Amygdala (tissue), 56 donors: ENCODE measurements at places on chromosomes 12 and 14.

DNA sequence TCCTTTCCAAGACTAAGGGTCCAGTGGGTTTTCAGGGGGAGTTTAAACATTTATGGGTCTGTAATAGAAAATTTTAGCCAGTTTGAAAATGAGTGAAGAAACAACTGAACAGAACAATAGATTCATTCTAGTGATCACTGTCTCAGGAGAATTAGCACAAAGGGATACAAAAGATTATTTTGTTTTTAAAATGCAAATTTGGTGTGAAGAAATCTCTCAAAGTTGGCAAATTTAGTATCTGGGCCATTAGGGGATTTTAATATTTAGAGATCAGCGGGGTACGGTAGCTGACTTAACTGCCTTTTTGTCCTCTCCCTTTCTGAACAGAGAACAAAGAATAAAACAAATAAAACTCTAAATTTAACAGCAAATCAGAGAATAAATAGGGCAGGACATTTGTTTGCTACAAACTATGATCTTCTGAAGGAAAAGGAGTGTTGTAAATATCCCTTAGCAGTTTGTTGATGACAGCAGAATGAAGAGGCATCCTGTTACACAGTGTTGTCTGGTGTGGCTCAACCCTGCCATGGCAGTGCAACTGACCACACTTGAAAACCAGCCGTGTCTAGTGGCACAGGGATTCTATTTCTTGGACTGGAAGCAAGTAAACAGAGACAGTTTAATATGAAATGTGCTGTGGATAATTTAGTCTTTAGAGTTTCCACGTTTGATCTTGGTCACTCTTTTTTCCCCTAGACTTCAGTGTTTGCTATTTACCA lies 46.3 kb upstream of the LRTM2 start:
- no peak for DNase-seq

GRCh38 chr12:95228617-95229016 lies 11.0 kb downstream of the VEZT start:
- DNase-seq, result no peak

GRCh38 chr14:24037658-24038037 lies 14.2 kb upstream of the CARMIL3 start:
- DNase-seq, result no peak

- no peak for DNase-seq
Measured at GRCh38 chr12:68189821-68190242, 30.3 kb upstream of the IFNG start.

GRCh38 chr12:45183246-45183645 lies 32.6 kb upstream of the ANO6 start:
- DNase-seq, result no peak

GRCh38 chr14:78335531-78335930 lies 165.4 kb downstream of the NRXN3 start:
- no peak for DNase-seq

DNA sequence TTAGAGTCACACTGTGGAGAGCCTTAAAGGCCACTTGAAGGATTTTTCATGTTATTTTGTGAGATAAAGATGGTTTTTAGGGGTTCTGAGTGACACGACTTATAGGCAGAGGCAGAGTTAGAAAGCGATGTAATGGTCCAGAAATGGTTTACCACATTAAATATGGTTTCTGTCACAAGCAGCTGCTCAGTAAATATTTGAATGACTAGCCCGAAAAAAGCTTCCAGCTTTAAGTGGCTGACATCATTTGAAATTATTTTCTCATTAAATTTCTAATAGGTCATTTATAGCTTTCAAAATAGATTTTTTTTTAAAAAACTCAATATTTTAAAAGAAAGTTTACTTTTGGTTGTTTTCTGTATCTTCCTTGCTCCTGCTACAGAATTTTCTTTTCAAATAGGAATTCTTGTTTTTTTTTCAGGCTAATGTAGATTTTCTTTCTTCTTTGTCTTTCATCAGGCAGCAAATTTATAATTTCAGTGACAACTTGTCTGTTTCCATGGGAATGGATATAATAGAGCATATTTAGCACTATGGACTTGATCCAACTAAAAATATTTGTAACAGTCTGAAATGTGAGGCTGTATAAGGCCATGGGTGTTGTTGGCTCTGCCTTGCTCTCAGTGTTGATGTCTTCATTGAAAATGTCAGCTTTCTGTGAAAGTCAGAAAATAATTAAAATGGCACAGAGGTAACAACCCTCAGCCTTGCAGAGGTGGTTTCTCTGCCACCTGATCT lies 700.0 kb downstream of the TMTC2 start:
- no peak for DNase-seq

- DNase-seq, result no peak
Measured at GRCh38 chr12:94386422-94386821, 73.2 kb downstream of the CEP83 start.

- no peak for DNase-seq
Measured at GRCh38 chr12:57552306-57552651, 2.4 kb downstream of the KIF5A start.

DNA sequence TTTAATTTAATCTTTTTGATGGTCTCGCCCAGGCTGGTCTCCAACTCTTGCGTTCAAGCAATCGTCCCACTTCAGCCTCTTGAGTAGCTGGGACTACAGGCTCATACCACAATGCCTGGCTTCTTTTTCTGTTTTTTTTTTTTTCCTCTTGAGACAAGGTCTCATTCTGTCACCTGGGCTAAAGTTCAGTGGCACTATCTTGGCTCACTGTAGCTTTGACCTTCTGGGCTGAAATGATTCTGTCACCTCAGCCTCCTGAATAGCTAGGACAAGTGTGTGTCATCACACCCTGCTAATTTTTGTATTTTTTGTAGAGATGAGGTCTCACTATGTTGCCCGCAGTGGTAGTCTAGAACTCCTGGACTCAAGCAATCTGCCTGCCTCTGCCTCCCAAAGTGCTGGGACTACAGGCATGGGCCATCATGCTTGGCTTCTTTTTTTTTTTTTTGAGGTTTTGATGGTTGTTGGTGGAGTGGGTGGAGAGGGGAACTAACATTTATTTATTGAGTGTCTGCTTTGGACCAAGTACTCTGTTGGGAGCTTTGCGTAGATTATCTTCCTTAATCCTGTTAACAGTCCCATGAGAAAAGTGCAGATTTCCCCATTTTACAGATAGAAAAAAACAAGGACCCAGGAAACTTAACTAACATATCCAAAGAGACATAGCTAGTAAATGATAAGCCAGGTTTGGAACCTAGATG lies 102.0 kb downstream of the DIP2B start:
- no peak for DNase-seq

GRCh38 chr14:96727491-96727890 lies 69.7 kb upstream of the VRK1 start:
- no peak for DNase-seq

DNA sequence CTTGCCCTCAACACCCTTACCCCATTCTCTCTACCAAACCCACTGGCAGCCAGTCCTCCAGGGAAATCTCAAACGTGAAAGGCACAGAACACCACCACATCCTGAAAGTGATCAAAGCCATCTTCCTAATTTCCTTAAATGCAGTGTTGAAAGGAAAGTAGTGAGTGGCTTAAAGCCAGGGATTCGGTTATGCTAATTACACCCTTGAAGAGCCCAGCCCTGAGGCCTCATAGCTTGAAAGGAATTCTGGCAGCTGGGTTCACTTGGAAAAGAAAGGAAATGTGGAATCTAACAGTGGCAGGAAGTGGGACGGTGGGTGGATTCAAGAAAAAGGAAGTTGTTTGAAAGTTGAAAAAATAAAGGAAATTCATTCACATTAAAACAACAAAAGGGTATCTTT lies 73.0 kb upstream of the FICD start:
- no peak for DNase-seq

DNA sequence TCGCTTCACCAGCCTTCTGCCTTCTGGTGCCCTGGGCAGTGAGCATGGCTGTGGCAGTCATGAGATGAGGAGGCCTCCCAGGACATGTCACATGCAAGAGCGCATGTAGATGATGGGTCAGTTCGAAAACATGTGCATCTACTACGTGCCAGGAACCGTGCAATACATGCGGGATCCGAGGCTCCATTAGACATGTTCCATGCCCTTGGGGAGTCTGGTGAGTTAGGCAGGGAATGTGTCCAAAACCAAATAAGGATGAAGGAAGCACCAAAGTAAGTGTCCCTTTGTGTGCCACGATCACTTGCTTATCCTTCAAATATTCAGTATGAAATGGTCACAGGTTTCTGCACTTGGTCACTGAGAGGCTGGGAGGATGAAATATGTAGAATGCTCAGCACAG lies 223.3 kb downstream of the RBM19 start:
- DNase-seq, result no peak

DNA sequence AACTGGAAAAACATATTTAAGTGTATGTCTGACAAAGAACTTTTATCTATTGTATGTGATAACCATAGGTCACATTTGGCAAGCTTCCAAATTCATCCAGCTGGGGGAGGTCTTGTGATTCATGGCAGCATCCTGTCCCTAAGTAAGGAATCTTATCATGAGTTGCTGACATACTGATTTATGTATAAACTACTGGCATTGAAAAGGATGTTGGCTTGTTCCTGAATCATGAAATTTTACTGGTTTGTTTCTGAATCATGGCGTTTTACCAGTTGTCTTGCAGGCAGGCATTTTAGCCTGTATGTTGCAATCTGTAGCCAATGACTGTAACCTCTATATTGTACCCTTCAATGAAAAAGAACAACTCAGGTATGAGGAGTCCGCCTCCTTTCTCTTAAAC lies 244.8 kb downstream of the IPO8 start:
- no peak for DNase-seq

GRCh38 chr12:105985383-105985782 lies 153.4 kb downstream of the NUAK1 start:
- DNase-seq, result no peak

- DNase-seq, result no peak
Measured at GRCh38 chr14:95481391-95482022, 34.9 kb downstream of the SYNE3 start.

DNA sequence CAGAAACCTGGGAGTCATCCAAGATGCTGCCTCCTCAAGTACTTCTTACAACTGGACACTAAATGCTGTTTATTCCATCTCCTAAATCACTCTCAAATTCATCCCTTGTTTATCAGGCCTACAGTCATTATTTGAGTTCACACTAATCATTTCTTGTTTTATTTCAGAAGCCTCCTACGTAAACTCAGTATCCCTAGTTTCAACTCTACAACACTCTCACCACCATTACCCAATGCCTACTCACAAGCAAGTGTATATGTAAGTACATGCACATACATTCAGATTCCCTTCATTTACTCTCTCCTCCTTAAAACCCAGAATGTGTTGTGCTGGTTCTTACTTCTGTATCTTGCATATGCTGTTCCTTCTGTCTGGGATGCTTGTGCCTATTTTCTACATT lies 43.0 kb downstream of the DDHD1 start:
- DNase-seq, result no peak

DNA sequence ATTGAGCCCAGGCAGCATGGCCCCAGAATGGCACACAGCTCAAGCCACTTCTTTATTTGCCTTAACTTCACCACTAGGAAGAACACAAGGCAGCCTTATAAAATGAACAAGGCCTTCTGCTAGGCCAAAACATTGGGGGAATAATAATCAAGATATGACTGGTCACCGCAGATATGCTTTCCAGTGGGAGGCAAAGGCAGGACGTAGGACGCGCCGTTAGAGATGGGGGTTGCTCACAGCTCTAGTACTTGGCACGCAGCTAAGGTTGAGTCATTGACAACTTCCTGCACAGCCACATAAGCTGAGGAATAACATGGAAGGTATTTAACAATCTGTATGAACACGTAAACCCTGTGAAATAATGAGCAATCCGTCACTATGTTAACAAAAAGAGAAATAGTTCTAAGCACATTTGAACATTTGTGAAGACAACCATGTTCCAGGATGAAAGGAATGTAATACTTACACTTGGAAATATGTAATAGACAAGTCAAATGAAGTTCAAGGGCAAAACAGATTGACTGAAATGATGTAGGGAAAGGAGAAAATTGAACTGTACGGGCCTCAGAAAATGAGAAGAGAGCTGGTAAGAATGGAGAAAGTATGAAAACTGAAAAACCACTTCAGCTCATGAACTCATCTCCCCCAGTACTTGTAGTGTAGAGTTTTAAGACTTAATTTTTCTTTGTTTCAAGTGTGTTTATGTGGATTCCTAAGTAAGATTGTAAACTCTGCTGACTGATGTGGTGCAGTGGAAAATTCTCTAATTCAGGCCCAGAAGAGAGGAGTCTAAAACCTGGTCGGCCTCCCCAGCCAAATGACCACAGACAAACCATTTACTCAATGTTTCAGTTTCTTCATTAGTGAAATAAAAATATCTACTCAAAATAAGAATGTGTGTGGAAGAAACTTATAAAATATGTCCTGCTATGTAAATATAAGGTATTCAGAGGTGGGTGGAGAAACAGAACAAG lies 59.3 kb upstream of the CCDC91 start:
- DNase-seq, result no peak

- DNase-seq, result no peak
Measured at GRCh38 chr12:12926571-12927071, 25.3 kb downstream of the GPRC5D start.
